ENCODE measurements at places on chromosomes 6 and 20.

DNA sequence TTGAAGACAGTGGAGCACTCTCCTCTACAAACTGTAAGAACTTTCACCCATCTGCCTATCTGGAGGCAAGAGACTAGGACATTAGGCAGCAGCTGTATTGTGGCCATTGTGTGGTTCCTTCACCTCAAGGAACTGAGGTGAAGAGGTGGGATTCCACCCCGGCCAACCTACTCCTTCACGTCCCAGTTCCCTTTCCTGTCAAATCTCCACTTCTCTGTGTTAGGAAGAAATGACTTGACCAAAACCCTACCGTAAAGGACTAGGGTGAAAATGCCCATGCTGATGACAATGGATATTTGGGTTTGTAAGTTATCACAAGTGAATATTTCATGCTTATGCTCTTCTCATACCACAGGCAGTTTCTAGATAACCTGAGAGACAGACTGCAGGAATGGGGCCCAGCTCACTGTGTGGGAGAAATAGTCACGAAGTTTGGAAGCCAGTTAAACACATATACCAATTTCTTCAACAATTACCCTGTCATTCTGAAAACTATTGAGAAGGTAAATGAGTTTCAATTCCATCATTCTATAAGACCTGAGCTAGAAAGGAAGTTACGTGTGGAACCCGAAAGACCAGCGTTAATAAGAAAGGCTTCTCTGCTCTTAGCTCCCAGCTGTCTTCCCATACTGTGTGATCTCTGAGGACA lies 86.6 kb downstream of the ECT2L start:
- DNase-seq, result no peak

DNA sequence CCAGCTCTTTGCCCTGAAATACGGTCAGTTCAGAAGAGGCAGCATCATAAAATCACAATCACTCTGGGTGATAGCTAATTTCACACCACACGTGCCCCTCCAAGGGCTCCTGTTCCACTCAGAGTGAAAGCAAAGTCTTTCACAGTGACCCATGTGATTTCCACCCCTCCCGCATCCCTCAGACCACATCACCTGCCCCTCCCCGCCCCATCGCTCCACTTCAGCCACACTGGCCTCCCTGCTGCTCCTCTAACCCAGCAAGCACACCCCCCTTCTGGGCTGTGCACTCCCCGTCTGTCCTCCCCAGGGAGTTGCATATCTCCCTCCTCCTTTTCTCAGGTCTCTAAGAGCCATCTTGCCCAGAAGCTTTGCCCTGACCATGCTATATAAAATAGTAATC lies 74.5 kb downstream of the PSMG4 start:
- no peak for DNase-seq

- no peak for DNase-seq
Measured at GRCh38 chr6:24154121-24154520, 28.1 kb downstream of the NRSN1 start.

GRCh38 chr6:11815231-11815630 lies 36.6 kb upstream of the ADTRP start:
- no peak for DNase-seq

GRCh38 chr20:440636-441035 lies 21.7 kb downstream of the TBC1D20 start:
- no peak for DNase-seq
